ENCODE measurements at places on chromosomes 5 and 9. TPM values are rescaled to one million over a fixed set of nuclear protein-coding genes. Genes with fewer than 3 reads are reported as not detected.

SLC24A2 gene
- not detected for total RNA-seq

PCYOX1L gene
- 11.1 TPM for total RNA-seq

CCDC171 gene
- 3.2 TPM for total RNA-seq

PDZD2 gene
- 34.0 TPM for total RNA-seq

OLFML2A gene
- 469 TPM for total RNA-seq

HNRNPA0 gene
- total RNA-seq, result 35.0 TPM

DNA sequence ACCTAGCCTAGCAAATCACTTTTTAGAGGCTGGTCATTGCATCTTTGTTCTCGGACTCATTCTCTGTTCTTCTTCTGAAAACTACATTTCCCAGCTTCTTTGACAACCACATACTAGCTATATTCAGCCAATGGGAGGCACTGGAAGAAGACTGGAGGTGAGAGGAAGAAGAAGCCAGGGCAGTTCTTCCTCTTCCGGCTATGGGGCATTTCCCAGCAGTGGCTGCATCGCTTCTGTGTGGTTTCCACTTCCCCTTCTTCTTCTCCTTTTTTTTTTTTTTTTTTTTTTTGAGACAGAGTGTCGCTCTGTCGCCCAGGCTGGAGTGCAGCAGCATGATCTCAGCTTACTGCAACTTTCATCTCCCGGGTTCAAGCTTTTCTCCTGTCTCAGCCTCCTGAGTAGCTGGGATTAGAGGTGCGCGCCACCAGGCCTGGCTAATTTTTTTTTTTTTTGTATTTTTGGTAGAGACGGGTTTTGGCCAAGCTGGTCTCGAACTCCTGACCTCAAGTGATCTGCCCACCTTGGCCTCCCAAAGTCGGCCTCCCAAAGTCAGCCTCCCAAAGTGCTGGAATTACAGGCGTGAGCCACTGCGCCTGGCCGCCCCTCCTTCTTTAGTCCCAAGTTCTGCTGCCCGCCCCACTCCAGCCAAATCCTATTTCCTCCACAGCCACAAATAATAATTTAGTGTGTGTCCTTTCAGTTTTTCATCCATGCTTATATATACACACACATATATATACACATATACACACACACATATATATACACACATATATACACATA lies 6.9 kb upstream of the UBAP1 start:
- DNase-seq, result peak; percentile 34

DNA sequence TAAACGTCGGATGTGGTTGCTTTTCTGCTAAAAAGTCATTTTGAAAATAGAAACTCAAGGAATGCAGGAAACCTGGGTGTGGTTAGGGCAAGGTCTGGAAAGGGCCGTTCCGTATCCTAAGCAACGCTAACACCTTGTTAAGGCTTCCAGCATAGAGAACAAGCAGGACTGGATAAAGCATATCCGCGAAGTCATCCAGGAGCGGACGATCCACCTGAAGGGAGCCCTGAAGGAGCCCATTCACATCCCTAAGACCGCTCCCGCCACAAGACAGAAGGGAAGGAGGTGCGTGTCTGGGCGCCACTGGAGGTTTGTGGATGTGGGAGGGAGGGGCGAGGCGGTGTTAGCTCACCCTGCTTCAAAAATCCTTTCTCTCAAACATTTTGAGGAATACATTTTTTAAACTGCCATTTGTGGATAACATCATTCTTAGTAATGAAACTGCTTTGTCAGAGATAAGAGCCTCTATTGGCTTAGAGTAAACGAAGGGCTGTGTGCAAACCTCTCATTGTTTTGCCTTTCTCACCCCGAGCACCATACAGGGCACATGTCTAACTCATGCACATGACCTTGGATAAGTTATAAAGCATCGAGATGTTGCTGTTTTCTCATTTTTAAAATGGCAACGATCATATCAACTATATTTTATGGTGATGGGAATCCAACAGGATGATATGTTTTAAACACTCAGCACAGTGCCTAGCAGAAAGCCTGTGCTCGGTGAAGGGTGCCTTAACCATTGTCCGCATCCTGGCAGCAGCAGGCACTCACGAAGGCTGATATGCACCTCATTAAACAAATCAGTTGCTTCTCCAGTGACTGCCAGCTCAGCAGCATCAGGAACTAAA lies 175.7 kb upstream of the OTULINL start:
- no peak for DNase-seq

GRCh38 chr5:82218374-82219156 lies 59.6 kb downstream of the RPS23 start:
- no peak for DNase-seq

- no peak for DNase-seq
These were observed 180.5 kb upstream of the DMAC1 start for GRCh38 chr9:7980041-7980440.

DNA sequence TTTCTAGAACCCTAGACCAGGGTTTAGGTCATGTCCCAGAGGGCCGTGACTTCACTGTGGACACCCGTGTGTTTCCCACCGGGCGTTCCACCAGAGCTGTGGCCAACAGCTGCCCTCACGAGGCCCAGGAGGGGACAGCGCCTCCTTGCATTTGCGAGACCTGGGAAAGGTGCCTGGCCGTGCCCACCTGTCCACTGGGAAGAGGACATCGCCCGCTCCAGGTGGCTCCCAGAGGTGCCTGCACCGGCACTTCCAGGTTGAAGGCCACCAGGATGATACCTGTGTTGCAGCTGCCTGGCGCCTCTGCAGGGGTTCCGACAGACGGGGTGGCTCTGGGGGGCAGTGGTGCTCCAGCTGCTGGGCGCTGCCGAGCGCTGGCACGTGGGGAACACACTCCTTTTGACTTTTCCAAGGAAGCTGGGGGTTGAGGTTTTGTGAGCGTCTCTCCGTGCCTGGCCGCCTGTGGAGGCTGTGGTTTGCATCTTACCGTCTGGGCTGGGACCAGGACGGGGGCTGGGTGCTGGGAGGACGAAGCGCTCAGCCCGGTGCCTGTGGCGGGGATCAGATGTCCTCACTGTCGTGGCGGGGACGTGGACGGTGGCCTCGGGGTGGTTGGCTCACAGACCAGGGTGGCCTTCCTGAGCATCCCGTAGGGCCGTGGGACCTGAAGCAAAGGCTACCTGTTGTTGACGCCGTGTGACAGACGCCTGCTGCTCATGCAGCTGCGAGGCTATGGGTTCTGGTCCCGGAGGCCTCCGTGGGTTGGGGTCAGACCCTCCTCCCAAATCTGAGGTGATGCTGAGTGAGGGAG lies 19.2 kb downstream of the NKD2 start:
- DNase-seq, result peak; percentile 87

DNA sequence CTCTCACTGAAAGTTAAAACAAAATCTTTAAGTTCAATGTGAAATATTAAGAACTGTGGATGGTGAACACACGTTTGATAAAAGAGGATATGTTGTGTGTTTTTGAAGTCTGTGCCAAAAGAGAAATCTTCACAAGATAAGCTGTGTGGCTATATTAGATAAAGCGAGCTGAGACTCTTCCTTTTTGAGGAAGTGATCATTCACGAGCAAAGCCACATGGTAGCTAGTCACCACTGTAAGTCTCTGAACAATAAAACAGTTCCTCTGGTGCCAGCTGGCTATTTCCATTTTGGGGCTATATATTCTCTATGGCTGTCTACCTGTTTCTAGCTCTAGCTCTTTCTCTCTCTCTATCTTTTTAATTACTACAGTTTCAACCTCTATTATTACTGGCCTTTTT lies 1849.2 kb upstream of the C9orf72 start:
- no peak for DNase-seq

- DNase-seq, result no peak
These were observed 45.1 kb downstream of the KIAA1958 start for GRCh38 chr9:112531666-112532282.

GRCh38 chr5:28215091-28215490 lies 1176.7 kb upstream of the CDH9 start:
- no peak for DNase-seq

DNA sequence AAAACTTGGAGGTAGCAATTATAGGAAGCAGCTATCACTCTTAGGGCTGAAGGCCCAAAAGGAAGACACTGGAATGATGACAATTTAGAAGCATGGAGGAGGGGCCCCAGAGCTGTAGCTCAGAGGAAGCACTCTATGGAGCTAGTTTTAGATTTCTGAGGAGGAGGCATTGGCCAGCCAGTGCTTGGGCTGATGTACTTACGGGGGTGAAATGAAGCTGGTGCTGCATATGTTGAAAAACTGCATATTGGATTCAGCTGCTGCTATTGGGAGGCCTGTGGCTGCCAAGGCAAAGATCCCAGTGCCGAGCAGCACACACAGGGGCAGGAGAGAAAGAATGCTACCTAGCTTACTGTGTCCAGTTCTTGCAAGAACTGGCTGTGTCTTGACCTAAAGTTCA lies 53.9 kb upstream of the HMHB1 start:
- DNase-seq, result no peak

DNA sequence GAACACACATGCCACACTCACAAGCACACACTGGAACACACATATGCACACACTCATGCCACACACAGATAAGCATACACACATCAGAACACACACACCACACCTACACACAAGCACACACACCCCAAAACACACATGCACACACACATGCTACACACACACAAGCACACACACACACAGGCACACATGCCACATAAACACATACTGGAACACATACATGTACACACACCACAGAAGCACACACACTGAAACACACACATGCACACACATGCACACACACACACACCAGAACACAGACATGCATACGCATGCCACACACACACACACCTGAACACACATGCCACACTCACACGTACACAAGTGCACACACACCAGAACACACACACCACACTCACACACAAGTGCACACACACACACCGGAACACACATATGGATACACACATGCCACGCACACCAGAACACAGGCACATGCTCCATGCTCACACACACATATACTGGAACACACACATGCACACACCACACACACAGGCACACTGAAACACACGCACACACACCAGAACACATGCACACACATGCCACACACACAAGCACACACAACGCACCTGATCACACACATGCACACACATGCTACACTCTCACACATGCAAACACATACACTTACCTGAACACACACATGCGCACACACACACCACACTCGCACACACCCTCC lies 78.0 kb upstream of the IRX4 start:
- no peak for DNase-seq

DNA sequence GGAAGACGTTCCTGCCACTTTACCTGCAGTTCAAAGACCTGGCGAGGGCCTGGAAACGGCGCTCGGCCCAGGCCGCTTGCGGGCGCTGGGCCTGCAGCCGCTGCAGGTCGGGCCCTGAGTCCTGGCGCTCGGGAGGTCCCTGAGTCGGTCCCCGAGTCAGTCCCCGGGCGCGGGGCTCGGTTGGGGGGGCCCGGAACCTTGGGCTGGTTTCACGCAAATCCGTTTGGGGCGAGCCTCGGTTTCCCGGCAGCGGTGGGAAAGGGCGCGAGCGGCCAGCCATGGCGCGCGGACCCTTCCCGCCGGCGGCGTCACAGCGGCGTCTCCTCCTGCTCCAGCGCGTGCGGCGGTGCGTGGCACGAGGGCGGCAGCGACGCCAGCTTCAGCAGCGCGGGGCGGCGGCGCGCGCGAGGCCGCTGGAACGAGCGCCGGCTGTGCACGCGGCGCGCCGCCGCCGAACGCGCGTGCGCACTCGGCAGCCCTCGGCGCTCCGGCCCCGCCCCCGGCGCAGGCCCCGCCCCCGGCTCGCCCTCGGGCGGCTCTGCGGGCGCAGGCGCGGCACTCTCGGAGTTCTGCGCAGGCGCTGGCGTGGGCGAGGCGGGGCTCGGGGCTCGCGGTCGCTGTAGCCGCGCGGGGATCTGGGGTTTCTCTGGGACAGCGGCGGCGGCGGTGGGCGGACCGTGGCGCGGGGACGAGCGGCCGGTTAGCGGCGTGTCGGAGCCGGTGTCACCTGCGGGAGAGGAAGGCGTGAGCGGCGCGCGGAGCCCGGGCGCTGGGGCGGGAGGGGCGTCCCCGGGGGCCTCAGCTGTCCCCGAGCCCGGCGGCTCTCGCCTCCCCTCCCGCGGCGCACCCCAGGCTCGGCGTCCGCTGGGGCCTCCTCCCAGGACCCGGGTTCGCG lies 29.9 kb downstream of the EXOC3 start:
- peak; percentile 91 for DNase-seq

- no peak for DNase-seq
These were observed 29.6 kb downstream of the MAML1 start for GRCh38 chr5:179762079-179762780.

GRCh38 chr9:86885232-86885631 lies 62.1 kb downstream of the GAS1 start:
- DNase-seq, result no peak

DNA sequence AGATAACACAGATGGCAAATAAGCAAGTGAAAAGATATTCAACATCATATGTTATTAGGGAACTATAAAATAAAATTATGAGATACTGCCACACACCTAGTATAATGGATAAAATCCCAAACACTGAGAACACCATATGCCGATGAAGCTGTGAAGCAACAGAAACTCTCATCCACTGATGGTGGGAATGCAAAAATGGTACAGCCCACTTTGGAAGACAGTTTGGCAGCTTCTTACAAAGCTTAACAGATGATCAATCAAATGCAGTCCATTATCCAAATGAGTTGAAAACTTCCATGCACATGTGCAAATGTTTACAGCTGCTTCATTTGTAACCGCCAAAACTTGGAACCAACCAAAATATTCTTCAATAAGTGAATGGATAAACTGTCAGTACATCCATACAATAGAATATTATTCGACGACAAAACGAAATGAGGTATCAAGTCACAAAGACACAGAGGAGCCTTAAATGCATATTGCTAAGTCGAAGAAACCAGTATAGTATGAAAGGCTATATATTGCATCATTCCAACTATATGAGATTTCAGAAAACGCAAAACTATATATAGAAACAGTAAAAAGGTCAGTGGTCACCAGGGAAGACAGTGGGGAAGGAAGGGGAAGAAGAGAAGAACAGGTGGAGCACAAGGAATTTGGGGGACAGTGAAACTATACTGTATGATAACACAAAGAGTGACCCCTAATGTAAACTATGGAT lies 14.9 kb downstream of the PFDN1 start:
- no peak for DNase-seq

DNA sequence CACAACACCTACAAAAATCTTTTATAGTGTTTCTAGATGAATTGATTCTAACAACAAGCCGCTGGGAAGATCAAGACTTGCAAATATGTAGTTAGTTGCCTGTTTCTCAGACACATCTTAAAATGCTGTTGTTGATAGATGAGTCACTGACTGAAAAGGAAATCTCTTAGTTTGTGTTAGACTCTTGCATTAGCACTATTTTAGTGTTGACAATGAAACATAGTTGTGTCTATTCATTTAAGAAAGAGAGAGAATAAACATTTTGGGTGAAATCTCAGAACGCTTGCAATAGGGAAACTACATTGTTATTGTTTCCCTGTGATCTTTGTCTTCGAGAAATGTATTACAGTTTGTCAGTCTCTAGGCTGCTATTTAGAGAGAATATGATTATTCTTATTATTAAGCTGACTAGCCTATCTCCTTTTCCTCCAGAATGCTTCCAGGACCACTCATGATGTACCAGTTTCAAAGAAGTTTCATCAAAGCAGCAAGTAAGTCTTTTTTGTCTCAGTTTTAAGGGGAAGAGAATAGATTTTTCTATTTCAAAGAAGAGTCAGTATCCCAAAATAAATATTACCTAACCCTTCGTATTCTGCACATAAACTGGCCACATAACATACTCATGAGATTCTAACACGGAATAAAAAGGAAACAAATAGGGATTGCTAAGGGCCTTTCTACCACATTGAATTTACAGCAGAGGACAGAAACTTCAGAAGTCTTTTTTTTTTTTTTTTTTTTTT lies 285.6 kb downstream of the ARHGAP26 start:
- DNase-seq, result no peak
